Stimulated activated CD8-positive, alpha-beta memory T cell treated with anti-CD3 and anti-CD28 coated beads, Interleukin-4, amount 100 ng/mL, for 48 hours (primary cell): ENCODE measurements at places on chromosomes 2 and 18.

- DNase-seq: no peak
Measured at GRCh38 chr2:16050261-16050907, 110.0 kb downstream of the MYCN start.

DNA sequence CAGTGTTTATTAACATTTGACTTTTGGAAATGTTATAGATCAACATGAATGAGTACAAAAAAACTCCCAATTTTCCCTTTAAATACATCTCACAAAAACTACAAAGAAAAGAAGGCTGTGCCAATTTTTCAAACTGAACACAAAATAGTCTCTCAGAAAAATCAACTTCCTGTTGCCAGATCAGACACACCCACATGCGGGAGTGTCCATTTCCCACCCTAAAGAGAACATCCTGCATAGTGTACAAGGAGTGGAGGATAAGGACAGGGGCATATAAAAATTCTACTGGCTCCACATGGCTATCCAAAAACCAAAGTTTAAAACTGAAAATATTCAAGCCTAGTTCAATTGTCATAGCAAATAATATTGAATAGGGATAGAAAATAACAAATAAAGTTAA lies 165.3 kb downstream of the ATAD2B start:
- no peak for DNase-seq

DNA sequence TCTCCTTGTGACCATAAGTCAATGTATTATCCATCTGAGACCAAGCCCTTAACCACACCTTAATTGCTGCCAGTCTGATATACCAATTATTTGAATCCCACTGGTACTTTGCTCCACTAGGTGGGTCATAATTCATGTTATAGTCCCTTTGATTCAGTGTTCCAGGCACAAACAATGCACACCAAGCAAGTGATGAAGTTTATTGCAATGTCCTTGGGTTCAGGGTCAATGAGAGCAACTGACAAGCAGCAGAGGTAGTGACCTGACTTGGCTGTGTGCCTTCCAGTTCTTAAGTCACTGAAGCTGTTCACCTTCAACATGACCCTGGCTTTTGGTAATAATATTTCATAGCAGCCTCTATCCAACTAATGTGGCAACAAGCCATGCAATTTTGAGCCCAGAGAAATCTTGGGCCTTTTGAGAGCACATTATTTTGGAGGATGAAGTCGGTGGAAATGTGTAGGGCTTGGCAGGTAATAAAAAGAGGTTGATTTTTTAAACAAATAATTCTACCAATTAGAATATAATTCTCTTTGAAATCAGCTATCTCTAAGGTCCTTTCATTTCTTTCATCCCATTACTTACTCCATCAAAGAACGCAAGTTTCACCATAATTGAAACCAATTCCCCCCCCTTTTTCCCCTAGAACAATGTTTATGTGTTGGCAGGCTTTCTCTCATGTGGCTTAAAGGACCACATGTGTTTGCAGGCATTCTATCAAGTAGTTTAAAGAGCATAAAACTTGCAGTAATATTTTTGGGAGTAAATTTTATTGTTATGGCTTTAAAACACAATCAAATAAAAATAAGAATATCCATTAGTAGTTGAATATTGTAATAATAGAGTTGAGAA lies 3.1 kb upstream of the CPO start:
- DNase-seq: no peak

- no peak for DNase-seq
Measured at GRCh38 chr2:106261871-106262321, 67.8 kb upstream of the UXS1 start.

DNA sequence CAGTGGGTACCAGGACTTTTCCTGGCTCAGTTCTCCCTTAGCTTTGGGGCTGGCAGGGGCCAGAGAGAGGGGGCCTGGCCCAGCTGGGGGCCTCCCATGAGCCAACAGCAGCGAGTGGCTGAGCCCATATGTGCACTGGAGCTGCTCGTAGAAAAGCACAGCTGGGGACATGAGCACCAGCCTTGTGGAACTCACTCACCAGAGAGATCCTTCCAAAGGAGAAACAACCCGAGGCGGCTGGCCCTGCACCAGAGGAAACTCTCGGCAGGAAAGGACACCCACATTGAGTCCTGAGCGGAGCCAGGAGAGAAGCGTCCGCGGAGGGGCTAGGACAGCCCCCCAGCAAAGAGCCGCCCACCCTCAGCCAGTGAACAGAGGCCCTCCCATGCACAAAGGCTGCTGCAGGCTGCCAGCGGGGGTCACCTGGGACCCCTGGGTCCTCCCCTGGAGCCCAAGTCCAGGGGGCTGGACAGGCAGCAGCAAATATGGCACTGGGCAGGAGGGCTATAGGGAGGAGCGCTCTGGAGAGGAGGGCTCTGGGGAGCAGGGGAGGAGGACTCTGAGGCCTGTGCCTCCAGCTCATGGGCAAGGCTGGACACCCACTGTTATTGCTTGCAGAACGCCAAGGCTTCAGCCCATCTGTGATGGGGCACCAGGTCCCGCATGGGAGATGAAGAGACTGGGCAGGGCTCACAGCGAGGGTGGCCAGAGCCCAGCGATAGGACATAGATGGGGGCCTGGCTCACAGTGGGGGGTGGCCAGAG lies 42.1 kb upstream of the SNED1 start:
- DNase-seq: no peak

- no peak for DNase-seq
Measured at GRCh38 chr2:33208400-33208799, 261.6 kb downstream of the LTBP1 start.

- DNase-seq: no peak
Measured at GRCh38 chr2:69490486-69490885, 53.3 kb upstream of the NFU1 start.

DNA sequence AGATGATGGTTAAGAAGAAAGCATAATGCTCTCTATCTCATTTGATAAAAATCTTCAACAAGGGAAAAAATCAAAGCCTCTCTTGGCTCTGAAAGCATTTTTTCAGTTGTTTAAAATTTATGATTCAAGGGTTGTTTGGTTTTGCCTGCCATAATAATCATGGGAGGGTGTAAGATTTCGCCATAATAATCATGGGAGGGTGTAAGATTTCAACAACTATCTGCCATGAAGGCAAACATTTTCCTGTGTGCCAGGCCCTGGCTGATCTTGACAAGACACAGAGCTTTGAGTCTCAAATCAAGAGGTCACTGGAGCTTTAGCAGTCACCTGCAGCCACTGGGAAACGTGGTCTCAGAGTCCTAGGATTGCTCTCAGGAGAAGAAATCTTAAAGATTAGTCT lies 175.1 kb upstream of the PIEZO2 start:
- DNase-seq: no peak

DNA sequence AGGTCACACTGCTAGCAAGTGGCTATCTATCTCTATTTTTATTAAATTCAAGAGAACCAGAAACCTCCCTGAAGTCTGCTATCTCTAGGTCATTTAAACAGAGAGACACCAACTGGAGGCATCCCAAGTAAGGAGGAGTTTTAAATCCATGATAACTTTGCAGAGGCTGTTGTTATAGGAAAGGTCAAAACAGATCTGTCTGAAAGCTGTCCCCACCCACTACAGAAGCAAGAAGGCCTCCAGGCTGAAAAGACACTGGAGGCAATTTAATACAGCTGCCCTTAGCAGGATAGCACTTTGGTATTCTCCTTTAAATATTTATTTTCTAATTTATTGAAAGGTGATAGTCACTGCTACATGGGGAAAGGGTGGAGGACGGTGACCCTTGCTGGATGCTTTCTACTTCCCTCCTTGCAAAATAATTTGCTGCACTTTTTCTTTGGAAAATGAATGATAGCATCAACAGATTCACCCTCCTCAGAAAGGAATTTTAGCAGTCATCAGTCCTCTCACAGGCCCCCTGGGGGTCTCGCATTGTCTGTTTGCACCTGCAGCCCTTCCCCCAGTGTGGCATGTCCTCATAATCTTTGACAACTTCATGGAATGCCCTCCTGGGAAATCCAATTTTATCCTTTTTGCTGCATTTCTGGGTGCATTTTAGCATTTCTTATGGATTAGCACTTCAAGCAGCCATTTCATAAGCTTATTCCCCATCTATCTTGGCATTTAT lies 429.5 kb upstream of the TNP1 start:
- DNase-seq: no peak

DNA sequence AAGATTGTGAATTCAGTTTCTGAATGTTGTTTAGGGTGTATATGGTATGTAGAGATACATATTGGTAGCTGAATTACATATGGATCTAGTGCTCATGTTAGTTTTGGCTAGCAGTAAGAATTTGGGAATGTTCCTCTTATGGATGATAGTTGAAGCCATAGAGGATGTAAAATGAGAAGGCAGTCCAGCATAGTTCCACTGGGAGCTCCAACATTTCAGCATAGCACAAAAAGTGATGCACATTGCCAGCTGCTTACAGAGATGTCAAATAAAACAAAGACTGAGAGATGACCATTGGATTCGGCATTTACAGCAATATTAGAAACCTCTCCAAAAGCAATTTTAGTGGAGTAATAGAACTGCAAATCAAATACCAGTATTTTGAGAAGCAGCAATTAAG lies 77.4 kb downstream of the EML4 start:
- no peak for DNase-seq

DNA sequence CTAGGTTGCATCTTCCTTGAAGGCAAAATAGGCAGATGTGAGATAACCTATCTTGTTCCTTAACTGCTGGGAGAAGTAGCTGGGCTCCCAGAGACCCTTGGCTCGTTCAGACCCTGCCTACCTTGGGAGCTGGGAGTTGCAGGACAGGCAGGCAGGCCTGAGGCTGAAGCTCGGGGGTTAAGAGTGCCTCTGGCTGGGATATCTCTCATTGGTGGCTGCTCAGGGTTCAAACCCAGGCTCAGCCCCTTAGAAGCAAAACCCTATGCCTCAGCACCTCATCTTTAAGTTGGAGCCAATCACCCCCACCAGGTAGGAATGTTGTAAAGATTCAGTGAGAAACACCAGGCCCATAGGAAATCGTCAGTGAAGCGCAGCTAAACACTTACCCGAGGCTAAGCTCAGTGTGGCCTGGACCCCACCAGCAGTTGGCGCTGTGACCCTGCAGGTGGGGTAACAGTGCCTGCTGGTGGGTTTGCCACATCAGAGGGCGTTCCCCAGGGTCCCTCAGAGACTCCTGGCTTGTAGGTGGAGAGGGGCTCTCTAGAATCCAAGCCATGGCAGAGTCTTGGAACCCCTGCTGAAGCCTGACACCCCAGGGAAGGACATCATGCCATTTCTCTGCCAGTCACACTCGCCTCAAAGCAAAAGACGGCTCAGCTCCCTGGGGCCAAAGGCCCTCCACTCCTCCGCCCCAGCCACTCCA lies 54.6 kb upstream of the GPR17 start:
- DNase-seq: peak; percentile 81

DNA sequence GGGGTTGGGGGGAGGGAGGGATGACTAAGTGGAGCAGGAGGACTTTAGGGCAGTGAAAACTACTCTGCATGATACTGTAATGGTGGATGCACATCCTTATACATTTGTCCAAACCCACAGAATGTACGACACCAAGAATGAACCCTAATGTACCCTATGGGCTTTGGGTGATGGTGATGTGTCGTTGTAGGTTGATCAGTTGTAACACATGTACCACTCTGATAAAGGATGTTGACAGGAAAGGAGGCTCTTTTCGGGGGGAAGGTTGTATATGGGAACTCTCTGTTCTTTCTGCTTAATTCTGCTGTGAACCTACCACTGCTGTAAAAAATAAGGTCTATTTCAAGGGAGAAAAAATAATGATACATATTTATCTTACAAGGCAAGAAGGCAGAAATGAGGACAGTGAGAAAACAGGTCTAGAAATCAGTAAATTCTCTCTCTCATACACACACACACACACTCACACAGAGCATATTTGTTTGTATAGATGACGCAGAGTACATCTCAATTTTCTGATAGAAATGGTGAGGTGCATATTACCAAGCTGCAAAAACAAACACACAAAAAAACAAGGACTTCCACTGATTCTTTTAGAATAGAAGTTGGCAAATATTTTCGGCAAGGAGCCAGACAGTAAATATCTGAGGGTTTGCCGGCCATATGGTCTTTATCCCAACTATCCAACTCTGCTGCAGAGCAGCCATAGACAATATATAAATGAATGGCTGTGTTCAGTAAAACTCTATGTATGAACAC lies 20.2 kb downstream of the FAM124B start:
- no peak for DNase-seq

DNA sequence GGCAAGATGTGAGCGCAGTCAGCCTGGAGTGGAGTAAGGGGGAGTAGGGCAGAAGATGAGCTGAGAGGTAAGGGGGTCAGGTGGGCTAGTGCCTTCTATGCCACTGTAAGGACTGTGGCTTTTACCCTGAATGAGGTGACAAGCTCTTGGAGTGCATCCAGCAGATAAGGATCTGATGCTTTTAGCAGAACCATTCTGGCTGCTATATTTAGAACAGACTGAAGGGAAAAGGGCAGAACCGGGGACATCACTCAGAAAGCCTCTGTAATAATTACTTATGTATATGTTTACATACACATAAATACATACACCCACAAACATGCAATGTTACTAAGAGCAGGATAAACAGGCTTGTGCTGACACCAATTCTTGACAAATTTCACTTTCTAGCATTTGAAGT lies 124.8 kb downstream of the DTNB start:
- no peak for DNase-seq

DNA sequence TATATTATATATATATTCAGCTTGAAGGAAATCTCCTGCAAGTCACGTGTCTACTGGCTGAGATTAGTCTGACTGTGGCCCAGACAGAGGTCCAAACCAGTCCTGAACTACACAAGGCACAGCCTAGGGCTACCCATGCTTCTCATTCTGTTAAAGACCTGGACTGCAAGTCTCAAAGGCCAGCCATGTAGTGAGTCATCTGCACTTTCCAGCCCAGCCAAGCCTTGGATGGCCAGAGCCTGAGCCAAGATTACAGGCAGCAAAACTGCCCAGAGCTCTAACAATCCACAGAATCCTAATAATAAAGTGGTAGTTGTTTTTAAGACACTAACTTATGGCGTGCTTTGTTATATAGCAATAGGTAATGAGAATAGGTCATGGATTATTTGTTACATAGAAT lies 259.6 kb downstream of the SS18 start:
- no peak for DNase-seq
